Urothelium cell line (cell line): ENCODE measurements at places on chromosomes 16 and 17.

DNA sequence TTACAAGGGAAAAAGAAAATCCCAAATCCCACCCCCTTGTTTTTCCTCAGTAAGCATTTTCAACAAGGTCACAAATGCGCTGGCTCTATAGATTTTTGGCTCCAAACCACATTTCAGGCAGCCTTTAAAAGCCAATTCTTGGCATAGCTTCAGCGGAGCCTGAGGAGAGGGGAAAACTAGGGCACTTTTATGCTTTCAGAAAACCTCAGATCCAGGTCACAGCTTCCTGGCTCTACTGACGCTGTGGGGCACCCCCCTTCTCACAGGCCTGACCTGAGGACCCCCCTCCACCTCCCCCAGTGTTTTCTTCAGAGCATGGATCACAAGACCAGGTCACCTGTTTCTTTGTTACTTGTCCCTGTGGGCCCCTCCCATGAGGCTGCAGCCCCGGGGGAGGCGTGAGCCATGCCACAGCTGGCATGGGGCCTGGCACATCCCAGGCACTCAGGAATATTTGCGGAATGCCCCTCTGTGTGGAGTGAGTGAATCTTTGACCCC, 30.1 kb upstream of the MTSS2 start:
- DNase-seq = peak; percentile 49

DNA sequence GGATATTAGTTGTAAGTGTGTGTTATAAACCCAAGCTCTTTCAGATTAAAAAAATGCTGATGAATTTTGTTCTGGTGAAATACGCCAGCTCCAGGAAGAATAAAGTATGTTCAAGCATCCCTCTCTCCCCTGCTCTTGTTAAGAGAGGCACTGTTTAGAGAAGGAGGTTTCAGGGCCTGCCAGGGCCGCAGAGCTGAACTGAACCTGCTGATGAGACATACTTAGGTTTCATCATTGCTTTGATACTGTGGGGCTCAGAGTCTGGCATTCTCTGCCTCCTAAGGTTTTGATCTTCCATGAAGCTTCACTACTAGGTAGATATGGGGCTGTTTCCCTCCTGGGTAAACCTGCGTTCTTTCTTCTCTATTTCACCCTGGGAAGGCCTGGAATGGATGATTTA, 175.3 kb upstream of the FAM20A start:
- no peak for DNase-seq

DNA sequence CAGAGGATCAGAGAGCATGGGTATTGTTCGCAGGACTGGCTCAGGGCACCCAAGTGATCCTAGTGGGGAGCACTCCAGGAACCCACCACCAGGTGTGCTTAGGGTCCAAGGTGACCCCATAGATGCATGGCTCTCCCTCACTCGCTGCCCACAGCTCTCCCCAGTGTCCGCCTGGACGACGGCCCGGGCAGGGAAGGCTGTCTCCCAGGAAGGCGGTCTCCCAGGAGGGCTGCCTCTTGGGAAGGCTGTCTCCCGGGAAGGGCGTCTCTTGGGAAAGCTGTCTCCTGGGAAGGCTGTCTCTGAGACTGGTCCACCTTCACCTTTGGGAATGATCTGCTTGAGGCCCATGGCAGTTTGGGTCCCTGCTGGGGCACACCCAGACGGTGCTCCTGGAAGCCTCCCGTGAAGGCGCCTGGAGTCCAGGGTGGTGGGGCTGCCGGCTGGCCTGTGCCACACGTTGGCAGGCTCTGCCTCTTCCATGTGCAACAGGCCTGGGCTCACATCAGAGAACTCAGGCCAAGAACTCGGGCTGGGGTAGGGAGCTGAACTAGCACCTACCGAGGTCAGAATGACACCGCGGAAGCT, 5.0 kb downstream of the ECI1 start:
- DNase-seq = no peak

DNA sequence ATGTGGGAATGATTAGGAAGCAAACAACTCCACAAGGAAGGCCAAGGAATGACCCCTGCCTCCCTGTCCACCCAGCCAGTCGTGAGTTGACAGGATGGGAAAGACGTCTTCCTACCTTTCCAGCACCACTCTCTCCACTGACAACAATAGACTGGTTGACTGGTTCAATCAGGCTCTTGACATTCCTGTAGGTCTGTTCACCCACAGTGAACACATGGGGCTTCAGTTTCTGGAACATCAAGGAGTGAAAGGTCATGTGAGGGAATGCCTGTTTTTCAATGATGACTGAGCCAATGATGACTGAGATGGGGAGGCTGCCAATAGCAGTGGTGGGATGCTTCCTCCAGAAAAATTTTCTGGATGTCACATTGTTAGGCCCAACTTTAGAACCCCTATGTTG, 9.6 kb downstream of the MYO19 start:
- DNase-seq = no peak

DNA sequence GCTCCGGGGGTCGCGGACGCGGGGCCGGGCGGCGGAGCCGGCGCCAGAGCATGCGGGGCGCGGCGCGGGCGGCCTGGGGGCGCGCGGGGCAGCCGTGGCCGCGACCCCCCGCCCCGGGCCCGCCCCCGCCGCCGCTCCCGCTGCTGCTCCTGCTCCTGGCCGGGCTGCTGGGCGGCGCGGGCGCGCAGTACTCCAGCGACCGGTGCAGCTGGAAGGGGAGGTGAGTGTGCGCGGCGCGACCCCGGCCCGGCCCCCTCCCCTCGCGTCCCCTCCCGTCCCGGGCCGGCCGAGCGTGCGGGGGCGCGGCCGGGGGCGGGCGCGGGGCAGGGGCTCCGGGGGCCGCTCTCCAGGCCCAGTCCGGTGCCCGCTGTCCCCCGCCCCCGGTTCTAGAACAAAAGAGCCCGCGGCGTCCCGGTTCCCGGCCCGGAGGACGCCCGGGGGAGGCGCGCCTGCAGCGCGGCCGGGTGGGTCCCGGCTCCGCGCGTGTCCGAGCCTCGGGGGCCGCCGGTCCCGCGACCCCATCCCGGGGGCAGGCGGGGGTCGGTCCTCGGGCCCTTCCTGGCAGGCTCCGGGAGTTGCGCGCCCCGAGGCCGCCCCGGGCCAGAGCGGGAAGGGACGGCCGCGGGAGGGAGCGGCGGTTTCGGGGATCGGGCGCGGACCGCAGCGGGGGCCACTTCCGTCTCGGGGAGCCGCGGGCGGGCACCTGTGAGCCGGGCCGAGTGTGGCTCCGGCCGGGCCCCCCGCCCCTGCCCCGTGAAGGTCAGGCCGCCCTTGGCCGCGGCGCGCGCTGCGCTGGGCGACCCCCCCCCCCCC, 563 bp downstream of the METRNL start:
- DNase-seq = peak; percentile 36

GRCh38 chr16:87337262-87337771, 20.1 kb upstream of the C16orf95 start:
- no peak for DNase-seq
